MV-4-11 (cell line): ENCODE measurements at places on chromosomes 13 and 19.
A peak's percentile ranks its signal among the peaks of the same experiment; 100 is the strongest.

GRCh38 chr13:110551284-110551683, 10.2 kb downstream of the RAB20 start:
- no peak for DNase-seq

GRCh38 chr13:90197722-90198121, 1149.8 kb upstream of the MIR17HG start:
- no peak for DNase-seq

DNA sequence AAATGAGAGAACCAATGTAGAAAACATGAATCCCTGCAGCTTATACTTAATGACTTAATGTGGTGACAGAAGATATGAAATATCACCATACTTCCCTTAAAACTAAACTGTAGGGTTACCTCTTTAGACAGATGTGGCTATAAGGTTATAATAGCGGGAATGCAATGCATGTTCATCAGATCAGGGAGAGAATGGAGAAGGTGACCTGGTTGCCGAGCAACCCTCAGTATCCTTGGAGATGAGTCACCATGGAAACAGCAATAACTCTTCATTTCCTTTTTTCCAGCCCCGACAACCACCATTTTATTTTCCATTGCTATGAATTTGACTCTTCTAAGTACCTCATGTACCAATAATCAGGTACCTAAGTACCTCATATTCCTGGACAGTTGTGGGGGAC, 28.0 kb upstream of the ZNF835 start:
- DNase-seq = no peak

DNA sequence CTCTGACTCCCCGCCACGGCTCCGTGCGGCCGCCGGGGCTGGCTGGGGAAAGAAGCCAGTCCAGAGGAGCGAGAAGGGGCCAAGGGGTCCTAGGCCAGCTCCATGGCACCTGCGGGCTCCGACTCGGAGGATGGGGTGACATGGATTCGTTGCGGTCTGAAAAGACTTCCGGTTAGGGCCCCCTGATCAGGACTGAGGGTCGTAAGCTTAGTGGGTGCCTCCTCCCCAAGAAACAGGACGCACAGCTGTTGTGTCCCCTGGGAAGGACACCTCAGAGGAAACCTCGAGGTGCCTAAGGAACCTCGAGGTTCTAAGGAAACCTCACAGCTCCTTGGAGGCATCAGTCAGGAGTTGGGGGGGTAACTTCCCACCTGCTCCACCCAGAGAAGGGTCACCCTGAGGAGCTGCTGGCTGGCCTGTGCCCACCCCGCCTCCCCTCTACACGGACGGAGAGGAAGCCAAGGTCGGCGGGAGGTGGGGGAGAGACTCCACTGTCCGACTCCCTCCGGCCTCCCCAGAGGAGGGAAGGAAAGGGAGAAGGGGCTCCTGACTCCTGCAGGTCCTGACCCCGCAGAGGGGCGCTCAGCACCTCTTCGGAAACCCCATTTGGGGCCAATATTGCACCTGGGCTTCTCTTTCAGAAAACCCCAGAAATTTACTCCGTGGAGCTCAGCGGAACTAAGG, 855 bp downstream of the ATP12A start:
- DNase-seq = no peak

DNA sequence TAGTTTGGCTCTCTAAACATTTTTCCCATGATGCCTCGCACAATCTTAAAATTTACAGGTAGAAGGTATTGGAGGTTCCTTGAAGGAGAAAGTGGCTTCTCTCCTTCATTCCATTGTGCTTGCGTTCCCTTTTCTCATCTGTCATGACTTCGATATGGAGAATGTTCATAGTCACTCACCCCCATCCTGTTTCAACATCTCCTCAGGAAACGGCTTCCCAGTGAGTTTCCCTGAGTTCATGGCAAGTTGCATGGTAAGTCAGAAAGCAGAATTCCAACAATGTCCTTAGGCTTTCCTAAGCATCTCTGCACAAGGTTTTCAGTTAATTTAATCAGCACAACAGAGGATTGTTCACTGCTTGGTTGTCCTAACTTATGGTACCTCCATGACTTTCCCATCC, 581.8 kb upstream of the SLITRK5 start:
- no peak for DNase-seq

DNA sequence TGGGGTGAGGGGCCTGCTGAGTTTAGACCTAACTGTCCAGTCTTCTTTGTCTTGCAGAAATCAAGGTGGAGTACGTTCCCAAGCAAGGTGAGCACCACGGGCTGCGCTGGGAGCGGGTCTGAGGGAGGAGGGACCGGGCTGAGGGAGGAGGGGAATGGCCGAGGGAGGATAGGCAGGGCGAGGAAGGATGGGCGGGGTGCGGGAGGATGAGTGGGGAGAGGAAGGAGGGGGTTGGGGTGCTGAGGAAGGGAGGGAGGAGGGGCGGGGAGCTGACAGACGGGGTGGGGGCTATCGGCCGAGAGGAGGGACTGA, 18.5 kb downstream of the MYBPC2 start:
- no peak for DNase-seq

GRCh38 chr13:98514288-98514687, 62.6 kb downstream of the STK24 start:
- no peak for DNase-seq

DNA sequence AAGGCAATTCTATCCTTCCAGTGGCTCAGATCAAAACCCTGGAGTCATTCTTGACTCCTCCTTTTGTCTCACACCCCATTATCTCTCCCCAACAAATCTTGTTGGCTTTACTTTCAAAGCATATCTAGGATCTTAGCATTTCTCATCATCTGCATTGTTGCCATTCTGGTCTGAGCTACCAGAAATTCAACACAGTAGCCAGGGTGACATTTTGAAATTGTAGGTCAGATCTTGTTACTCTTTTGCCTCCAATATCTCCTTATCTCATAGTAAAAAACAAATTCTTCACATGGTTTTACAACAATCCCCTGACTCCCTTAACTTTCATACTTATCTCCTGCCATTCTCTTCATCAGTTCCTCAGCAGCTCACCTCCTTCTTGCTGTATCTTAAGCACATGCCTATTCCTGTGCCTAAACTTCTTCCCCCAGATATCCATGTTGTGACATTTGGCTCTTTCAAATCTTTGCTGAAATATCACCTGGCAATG, 115.8 kb downstream of the KLF5 start:
- DNase-seq = no peak

- no peak for DNase-seq
Measured at GRCh38 chr13:100755891-100756290, 81.3 kb upstream of the TMTC4 start.

DNA sequence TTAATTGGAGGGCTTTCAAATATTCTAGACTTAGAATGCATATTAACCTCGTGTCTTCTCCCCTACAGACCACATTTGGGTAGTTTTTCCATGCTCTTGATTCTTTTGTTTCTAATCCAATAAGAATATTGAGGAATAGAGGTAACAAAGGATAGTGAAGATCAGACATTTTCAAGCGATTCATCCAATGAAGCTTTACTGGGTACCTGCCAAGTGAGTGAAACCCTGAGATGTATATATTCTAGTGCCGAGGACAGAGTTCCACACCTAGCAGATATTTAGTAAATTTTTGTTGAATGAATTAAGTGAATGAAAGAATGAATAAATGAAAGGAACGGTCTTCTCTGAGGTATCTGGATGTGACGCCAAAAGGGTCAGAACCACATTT, 442 bp upstream of the RFC3 start:
- peak; percentile 29 for DNase-seq

- DNase-seq = no peak
Measured at GRCh38 chr19:46056536-46056935, 15.7 kb upstream of the IGFL4 start.

GRCh38 chr13:40399756-40400155, 266.7 kb downstream of the FOXO1 start:
- DNase-seq = peak; percentile 44

GRCh38 chr19:47633996-47634395, 25.1 kb downstream of the BICRA start:
- DNase-seq = no peak

- no peak for DNase-seq
Measured at GRCh38 chr13:35785576-35786303, 309.3 kb upstream of the MAB21L1 start.

DNA sequence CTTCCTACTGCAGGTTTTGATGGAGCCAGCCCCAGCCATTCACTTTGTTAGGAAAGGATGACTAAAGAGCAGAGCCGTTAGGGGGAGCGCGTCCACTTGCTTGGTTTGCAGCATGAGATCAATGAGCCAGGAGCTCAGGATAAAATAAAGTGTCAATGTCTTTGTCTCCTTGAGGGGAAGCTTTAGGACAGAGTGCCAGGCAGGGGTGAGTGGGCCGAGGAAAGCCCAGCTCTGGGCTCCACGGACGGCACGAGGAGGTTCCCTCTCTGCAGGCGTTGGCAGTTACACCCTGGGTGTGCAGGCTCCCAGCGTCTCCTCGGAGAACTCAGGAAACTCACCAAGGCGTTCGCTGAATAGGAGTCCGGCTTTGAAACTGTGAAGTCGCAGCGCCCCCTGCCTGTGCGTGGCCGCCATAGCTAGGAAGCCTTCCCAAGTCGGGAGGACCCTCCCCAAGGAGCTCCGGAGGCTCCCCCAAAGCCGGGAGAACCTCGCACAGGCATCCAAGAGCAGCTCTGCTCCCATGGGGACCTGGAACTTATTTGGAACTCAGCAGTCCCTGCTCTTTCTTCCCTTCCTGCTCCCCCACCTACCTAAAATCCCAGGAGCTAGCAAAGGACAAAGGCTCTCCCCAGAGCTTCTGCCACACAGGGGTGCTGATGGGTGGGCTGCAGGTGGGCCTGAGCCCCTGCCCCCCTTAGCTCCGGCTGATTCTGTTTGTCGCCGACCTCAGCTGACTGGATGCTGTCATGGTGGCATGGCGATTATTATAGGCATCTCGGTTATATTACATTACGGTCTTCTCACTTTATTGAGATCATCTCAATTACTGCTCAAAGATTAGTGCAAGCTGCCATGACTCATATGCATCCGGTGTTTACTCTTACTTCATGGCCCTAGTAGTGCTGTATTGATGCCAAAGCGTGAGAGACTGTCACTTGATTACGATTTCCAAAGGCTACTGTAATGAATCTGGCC, 34.4 kb downstream of the GSX1 start:
- peak; percentile 73 for DNase-seq

DNA sequence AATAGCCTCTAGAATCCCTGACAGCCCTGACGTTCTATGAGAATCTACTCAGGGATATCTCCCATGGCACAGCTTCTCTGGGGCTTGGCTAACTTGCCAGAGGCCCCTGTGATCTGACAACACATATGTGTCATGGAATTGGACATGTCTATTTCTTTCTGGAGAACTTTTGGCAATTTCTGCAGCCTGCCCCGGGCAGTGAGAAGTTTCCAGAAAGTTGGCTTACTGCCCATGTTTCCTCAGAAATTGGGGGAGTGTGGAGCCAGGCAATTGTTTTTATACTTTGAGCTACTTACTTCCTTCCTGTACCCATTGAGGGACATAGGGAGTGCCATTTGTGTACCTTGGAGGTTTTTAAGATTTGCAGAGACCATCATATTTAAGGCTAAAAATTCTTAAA, 98.9 kb downstream of the FLT1 start:
- DNase-seq = no peak

DNA sequence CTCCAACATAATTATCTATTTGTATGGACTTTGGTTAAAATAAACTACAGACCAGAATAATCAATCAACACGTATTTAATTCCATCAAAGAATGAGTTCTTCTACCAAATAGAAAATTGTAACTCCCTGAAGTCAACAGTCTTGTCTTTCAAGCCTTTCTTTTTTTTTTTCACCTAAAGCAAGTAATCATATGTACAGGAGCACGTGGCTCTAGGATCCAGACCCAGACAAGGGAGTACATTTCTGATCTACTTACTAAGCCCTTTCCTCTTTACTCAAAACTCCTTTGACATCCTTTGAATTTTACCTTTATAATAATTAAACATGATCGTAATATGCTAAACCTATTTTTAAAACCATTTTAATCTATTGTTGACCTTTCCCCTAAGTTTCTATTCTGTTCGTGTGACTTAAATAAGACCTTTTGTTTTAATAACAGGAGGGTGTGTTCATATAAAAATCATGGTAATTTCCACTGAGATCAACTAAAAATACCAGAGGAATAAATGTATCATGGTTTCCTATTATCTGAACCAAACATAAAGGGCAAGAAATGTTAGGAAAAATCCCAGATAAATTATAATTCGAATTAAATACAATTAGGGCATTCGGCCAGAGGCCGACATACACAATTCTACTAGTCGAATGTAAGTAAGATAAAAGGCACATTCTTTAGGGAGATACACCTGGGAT, 1.7 kb downstream of the SLC7A1 start:
- no peak for DNase-seq

DNA sequence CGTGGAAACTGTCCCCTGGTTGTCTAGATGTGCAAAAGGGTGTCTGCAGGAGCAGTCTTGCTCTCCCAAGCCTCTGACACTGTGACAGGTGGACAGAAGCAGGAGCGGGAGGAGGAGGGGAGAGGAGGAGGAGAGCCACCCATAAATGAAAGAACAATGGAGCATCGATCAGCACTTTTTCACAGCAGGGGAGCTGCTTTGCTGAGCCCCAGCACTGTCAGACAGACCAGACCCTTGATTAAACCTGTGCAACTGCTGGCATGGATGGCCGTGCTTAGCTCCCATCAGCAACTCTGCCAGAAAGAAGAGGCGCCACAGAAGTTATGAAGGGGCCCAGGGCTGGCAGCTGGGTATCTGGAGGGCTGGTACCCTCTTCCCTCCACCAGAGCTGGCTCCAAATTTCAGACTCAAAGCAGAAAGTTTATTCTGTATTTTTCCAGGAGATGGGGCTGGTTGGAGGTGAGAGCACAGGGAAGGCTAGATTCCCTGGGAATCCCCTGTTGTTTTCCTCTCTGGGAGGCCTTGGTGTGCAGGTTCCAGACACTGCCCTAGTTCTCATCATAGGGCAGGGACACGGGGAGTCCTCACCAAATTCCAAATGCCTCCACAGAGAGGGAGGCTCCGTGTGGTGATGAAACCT, 1192.2 kb downstream of the UQCRFS1 start:
- DNase-seq = no peak

- DNase-seq = no peak
Measured at GRCh38 chr13:53442979-53443378, 414.4 kb downstream of the OLFM4 start.

- DNase-seq = no peak
Measured at GRCh38 chr13:44718467-44718866, 142.3 kb upstream of the TSC22D1 start.

DNA sequence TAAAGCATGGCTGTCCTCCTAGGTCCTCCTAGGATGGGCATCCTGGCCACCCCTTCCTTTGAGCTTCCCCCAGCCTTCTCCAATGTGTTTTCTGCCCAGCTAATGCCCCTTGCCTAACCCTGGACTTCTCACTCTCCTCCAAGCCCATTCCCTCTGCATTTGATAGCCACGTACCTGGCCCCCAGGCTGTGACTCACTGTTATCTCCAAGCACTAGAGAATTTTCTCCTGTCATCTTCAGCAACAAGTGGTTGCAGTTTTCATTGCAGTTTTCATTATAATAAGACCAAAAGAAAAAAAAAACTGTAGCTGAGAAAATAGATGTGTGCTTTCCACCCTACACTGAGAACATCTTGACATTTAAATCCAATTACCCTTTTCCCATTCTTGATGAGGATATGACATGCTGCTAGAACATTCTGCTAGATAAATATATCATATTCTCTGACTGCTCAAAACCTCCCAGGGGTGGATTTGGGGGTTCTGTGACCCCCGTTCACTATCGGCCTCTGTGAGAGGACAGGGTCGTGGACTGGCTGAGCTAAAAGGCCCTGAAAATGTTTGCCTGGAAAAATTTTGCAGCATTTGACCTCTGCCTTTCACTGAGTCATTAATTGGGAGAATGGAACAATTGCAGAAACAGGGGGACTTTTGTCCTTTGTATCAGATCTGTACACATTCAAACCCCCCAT, 58.8 kb upstream of the KCTD15 start:
- DNase-seq = no peak

GRCh38 chr19:14495672-14496028, 277 bp downstream of the GIPC1 start:
- no peak for DNase-seq
